ENCODE measurements at places on chromosomes 4 and X. TPM values are rescaled to one million over a fixed set of nuclear protein-coding genes. Genes with fewer than 3 reads are reported as not detected.

NOX1 gene
- total RNA-seq: 0.08 TPM

ZDHHC15 gene
- total RNA-seq: not detected

MGAT4D gene
- total RNA-seq: not detected

AKAP17A gene
- total RNA-seq: 40.5 TPM

Measured in A549 treated with dexamethasone at 1 μM for 4 hours (cell line).